ENCODE measurements at places on chromosomes 7 and 10.

GRCh38 chr10:50501478-50501877, 122.3 kb downstream of the SGMS1 start:
- DNase-seq: no peak

- no peak for DNase-seq
These were observed 34.6 kb upstream of the HECW1 start for GRCh38 chr7:43077732-43078391.

- no peak for DNase-seq
These were observed 122.9 kb upstream of the KCTD7 start for GRCh38 chr7:66505531-66506451.

DNA sequence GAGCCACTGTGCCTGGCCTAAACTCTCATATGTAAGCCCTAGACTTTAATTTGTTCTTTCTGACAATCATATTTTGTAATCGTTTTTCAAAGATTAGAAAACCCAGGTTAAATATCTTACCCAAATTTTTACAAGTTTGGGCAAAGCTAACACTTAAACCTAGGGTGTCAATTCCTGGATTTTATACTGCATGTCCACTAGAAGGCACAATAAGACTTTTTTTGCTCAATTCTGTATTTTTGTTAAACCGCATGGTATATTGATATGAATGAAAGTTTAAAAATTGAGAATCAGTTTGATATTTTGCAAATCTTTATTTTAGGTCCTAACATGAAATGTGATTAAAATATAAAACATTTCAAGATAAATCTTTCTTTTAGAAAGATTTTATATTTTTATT, 29.3 kb downstream of the DYNC2I1 start:
- DNase-seq: no peak

DNA sequence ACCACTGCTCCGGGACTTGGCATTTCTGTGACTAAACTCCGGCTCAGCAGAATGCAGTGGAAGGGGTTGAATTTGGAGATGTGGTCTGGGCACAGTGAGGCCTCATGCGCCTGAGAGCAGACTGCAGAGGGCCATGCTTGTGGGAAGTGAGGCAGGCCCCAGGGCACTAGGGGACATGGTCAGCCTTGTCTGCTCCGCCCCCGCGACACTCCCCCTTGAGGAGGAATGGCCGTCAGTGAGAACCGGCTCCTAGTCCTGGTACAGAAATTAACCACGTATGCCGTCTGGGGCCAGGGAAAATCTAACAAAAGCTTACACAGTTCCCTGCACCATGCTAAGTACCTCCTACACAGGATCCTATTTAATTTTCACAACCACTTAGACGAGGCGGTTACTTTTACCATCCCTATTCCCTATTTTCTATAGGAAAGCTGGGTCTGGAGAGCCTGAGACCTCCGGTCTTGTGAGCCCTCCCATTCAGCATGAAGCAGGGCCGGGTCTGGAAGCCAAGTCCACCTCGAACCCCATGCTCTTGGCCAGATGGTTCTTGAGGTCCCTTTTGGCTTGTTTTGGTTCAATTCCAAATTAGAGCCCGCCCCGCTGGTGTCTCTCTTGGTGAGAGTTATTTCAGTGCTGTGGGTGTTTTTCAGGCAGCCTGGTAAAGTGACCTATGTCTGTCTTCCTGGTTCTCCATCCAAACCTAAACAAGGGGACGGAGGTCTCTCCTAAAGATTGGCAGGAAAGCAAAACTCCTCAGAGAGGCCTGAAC, 87.7 kb upstream of the PITRM1 start:
- no peak for DNase-seq

- no peak for DNase-seq
These were observed 19.4 kb upstream of the CSGALNACT2 start for GRCh38 chr10:43118631-43119415.

- DNase-seq: peak; percentile 37
These were observed 682.8 kb downstream of the MAGI2 start for GRCh38 chr7:78770422-78771410.

- DNase-seq: no peak
These were observed 21.3 kb upstream of the TTYH3 start for GRCh38 chr7:2610466-2610865.

DNA sequence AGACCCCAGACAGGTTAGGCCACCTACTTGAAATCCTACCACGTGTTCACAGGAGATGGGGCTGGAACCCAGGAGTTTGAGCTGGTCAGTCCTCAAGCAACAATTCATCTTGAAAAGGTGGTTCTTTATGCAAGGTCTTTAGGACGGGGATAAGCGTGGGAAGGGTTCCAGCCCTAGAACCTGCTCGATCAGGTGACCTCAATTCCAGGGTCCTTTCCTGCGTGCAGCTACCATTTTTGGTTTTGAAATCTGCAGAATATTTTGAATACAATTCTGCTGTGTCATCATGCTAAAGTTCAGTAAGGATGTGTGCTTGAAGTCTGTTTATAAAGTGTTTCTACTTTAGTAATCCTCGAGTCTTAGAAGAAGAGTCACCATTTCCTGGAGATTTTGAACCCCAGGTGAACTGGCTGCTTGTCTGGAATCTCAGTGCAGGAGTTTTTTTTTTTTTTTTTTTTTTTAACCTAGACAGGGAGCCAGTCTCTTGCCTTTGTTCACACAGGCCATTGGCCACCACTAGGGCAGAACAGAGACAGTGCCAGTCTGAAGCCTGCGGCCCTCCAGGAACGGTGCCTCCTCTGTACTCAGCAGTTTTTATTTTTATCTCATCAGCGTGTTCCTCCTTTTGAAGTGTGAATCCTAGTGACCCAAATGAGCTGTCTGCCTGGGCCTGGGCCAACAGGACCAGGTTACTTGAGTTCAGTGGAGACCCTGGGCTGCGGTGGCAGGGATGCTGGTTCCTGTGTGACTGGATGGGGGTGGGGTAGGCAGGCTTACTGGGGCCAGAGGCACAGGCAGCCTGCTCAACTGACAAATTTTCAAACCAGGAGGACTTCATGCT, 54.6 kb downstream of the EEPD1 start:
- peak; percentile 53 for DNase-seq
